Neuronal stem cell (in vitro differentiated cells): ENCODE measurements at places on chromosomes 2 and 18.

GRCh38 chr2:172425336-172425735 lies 2.0 kb upstream of the ITGA6 start:
- no peak overlapping the region for H3K4me3 ChIP-seq
- no peak overlapping the region for H3K27ac ChIP-seq
- H3K4me1 ChIP-seq, result peaks cover 6% of the 10 kb centered on the region
- peaks cover 23% of the 10 kb centered on the region for H3K27me3 ChIP-seq

DNA sequence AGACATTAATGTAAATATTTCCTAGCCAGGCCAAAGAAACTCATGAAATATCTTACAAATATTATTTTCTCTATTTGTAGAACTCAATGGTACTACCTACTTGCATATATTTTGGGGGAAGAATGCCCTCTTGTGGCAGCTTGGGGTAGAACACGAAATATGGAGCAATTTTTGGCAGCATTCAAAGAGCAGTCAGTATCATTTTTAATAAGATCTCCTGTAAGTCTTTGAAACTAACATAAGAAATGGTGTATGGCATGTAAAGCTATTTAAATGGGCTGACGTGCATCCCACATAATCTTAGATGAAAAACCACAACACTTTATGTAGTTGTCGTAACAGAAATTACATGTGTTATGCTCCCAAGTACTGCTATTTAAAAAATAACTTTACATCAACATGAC lies 62.3 kb upstream of the CCDC195 start:
- no peaks in the 10 kb centered on the region for H3K36me3 ChIP-seq
- H3K4me1 ChIP-seq, result no peaks in the 10 kb centered on the region
- DNase-seq, result peak; percentile 62

DNA sequence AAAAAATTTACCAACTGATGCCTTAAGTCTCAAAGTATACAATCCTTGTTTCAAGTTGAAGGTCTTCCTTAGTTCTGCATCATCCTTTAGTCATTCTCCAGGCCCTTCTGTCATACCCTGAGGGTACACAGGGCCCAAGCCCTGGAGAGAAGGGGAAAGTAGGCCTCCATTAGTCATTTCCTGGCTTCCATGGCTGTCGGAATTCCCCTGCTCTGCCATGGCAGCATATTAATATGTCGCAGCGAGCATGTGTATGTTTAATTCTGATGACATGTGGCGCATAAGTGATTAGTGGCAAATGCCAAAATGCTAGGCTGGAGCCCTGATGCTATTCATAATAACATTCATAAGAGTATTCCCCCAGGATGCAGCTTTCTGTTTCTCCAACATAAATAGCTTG lies 22.1 kb downstream of the GPR39 start:
- peaks cover 7% of the 10 kb centered on the region for H3K4me1 ChIP-seq
- no peak for DNase-seq
- no peaks in the 10 kb centered on the region for H3K27me3 ChIP-seq
- H3K27ac ChIP-seq, result no peak overlapping the region

DNA sequence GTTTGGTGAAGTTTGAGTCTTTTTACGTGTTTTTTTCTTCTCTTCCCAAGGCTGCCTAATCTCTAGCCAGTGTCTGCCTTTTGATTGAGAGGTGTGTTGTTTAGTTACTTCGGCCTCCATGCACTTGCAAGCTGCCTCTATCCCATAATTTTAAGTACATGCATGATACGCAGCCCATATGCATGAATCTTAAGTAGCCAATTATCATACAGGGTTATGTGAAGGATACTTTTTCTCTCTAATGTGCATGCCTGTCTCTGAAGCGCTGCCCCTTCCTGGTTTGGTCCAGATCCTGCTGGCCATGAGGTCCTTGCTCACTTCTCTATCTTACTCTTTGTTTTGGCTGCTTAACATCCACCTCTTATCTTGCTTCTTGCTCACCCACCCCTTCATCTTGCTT lies 73.9 kb upstream of the PID1 start:
- H3K36me3 ChIP-seq, result no peaks in the 10 kb centered on the region
- H3K4me3 ChIP-seq, result no peak overlapping the region
- H3K4me1 ChIP-seq, result no peaks in the 10 kb centered on the region
- DNase-seq, result no peak

DNA sequence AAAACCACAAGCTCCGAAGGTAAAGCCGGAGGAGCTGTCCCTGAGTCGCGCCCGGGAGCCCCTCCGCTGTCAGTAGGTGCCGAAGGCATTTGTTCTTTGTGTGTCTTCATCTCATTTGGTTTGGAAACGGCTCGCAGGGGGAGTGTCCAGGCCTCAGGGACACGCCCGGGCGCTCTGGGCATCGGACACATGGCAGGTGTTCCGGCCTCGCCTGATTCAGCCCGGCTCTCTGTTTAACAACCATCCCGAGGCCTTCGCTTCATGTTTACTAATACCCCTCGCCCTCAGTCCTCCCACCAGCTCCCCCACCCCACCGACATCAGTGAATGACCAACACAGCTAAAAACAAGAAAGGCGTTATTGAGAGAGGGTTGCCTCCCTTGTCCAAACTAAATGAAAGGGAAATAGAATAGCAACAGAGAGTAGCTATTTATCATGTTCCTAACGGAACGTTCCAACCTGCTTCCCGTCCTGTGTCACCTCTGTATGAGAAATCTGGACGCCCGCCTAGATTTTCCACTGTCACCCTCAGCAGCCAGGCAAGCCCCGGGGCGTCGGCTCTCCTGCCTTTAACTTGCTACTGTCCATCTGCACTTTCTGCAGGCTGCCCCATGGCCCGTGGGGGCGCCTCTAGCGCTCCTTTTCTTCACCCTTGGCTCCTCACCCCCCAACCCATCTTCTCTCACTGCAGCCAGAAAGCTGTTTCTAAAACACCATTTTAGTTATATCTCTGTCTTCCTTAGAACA lies 73.9 kb downstream of the MYCN start:
- H3K4me1 ChIP-seq, result peaks cover 11% of the 10 kb centered on the region
- H3K4me3 ChIP-seq, result no peak overlapping the region
- DNase-seq, result no peak
- no peaks in the 10 kb centered on the region for H3K27me3 ChIP-seq
- H3K27ac ChIP-seq, result no peak overlapping the region

GRCh38 chr2:43792653-43793052 lies 18.8 kb downstream of the DYNC2LI1 start:
- no peak for DNase-seq
- no peaks in the 10 kb centered on the region for H3K27me3 ChIP-seq
- H3K4me1 ChIP-seq, result no peaks in the 10 kb centered on the region
- no peak overlapping the region for H3K27ac ChIP-seq
- no peak overlapping the region for H3K4me3 ChIP-seq
